Stimulated activated CD4-positive, alpha-beta T cell treated with anti-CD3 and anti-CD28 coated beads, TNF-alpha, amount 100 ng/mL, for 1 hour (primary cell): ENCODE measurements at places on chromosomes 6 and 20.

DNA sequence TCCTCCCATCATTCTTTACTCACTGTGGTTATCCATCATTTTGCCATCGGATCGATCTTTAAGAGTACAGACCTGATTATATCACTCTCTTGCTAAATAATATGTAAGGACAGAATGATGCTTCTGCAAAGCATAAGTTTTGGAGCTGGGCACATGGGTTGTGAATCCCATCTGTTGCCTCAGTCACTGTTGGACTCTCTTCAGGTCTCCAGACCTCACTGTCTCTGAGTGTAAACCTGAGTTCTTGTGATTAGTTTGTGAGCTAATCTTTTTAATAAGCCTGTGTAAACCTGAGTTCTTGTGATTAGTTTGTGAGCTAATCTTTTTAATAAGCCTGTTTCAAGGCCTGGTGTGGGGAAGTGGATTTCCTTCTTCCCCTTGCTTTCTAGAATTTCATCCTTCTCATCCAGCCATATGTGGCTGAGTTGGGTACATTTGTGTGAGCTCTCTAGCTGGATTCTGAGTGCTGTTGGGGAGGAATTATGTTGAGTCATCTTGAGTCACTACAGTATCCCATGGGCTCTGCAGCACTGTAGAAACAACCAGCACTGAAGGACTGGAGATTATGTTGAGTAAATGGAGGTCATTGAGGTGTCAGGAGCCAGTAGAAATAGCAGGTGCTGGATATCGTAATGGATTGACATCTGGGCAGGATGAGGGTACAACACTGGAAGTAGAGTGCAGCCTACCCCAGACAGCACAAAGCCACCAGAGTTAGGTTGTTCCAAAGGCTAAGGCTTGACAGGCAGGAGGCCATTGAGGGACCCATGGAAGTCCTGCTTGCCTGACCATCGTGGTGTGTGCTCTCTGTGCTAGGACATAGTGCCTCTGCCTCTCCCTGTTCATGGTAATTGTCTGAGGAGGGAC, 52.4 kb downstream of the SCAND1 start:
- DNase-seq, result no peak

- DNase-seq, result no peak
Observed at GRCh38 chr20:57514273-57514751, 10.6 kb downstream of the CTCFL start.

- DNase-seq, result no peak
Observed at GRCh38 chr20:8766868-8767390, 302.0 kb upstream of the PLCB4 start.

GRCh38 chr20:61918548-61918947, 147.1 kb downstream of the TAF4 start:
- no peak for DNase-seq

DNA sequence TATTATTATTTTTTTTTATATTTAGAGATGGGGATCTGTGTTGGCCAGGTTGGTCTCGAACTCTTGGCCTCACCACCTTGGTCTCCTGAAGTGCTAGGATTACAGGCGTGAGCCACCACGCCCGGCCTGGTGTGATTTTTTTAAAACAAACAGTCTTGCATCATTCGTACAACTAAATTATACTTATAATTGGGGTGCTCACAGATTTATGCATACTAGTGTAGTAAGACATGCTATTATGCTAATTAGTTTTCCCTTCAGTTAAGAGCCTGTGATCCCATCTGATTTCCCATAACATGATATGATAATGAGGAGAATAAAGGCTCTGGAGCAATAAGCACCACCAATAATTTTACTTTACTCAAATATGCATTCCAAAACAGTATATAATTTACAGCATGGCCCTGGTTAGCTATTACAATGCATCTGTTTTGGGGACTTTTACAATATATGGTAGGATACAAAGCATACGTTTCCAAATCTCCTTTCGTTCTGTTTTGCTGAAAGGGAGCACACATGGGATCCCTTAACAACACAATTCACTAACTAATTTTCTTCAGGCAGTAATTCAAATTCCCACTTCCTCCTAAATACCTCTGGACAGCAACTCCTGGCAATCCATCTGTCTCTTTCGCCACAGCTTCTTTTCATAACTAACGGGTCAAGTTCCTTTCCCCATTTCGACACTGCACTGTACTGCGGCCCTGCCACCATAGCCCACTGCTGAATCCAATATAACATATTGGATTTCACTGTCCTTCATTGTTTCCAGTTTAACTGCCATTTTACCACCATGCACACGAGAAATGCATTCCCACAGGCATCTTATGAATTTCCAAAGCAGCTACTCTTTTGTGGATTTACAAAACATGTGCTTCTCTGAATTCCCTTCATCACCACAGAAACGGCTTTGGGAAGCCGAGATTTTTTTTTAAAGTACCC, 1.7 kb downstream of the NUDT3 start:
- DNase-seq, result no peak

GRCh38 chr20:47173596-47174216, 182.8 kb downstream of the ZMYND8 start:
- no peak for DNase-seq

DNA sequence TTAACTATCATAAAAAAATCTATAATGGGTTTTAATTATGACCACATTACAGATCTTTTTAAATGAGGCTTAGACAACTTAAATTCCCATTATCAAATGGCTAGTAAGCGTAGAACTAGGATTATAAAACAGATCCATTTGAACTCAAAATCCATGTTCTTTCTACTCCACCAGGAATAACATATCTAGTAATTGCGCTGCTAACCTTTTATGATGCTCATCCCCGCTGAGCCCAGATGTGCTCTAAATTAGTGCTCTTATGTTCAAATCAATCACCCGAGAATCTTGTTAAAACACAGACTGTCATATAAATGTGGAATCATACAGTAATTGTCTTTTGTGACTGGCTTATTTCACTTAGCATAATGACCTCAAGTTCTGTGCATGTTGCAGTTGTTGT, 903.1 kb downstream of the PHF3 start:
- DNase-seq, result no peak

GRCh38 chr20:50575865-50576720, 65.9 kb downstream of the PTPN1 start:
- peak; percentile 38 for DNase-seq

GRCh38 chr6:148671085-148671484, 75.7 kb upstream of the UST start:
- no peak for DNase-seq

- DNase-seq, result no peak
Observed at GRCh38 chr20:16158976-16159286, 414.3 kb downstream of the KIF16B start.

- no peak for DNase-seq
Observed at GRCh38 chr6:43013097-43013842, 476 bp downstream of the MEA1 start.

GRCh38 chr6:33744001-33744848, 2.5 kb downstream of the IP6K3 start:
- peak; percentile 63 for DNase-seq

- no peak for DNase-seq
Observed at GRCh38 chr6:139567095-139567494, 192.6 kb upstream of the CITED2 start.

DNA sequence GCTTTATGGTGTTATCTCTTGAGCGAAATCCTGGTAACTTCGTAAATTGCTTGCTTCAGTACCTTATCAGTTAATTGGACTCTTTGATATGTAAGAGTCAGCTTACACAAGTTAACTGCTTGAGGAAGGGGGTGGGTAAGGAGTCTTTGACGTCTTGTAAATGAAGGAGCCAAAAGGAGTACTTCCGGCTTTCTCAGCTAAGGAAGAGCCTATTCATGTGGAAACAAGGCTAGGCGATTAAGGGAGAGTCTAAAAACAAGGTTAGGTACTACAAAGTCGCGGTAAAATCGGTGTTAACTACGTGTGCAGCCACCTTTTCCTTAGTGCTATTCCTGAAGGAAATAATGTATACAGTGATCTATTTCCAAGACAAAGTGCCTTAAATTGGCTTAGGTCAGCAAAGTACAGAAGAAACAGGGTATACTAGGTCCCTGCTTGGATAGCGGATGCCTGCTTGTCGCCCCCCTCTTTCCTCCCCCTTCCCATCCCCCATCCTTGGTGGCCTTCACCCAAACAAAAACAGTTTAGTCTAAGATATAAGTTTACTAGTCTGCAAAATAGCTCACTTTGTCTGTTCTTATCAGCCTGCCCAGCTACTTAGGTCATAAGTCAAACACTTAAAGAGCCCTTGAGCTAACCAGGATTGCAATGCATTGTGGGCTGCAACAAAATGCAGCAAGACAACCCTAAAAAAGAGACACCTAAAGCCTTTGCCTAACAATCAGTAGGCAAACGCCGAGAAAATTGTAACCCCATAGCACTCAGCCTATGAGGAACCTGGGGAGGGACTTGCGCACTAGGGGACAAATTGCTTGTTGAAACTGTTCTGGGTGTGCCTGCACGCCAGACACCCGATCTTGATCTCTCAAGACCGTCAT, 147.3 kb downstream of the TRIM27 start:
- no peak for DNase-seq

DNA sequence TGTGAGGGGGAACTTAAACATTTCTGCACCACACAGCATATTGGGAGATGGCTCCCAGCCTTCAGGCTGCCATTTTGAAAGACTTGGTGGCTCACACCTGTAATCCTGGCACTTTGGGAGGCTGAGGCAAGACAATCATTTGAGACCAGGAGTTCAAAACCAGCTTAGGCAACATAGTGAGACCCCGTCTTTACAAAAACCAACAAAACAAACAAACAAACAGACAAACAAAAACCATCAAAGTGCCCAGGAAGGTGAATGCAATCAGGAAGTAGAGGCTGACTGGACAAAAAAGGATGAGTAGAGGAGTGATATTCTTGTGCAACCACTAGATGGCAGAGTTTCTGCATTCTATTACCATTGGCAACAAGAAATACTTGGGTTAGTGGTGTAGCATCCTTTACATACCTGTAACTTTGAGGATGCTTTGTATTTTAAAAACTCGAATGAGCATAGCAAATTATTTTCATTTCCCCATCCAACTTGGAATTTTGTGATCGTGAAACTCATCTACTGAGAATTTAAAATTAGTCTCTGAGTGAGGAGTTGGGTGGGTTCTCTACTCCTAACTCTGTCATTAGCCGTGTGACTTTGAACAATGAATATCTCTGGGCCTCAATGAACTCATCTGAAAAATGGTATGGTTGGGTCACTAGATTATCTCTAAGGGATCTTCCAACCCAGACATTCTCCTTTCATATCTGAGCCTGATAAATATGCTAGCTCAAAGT, 84.4 kb downstream of the CRYBG1 start:
- no peak for DNase-seq
